ENCODE measurements at places on chromosomes 16 and 17.

DNA sequence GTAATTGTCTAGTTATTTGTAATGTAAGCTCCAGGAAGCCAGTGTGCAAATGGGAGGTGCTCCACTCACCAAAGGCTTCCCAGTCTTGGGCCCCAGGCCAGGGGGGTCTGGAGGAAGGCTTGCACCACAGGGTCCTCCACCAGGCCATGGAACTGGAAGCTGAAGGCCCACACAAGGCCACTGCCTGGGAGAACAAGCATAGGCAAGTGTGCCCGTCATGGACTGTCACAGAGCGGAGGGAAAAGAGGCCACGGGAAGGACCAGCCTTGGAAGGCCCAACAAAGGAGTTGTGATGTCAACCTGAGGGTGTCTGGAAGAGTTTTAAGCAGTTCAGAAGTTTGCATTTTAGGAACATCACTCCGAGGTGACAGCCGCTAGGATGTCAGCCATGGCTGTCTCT lies 3.0 kb upstream of the SRRM2 start:
- H3K27me3 ChIP-seq, result no peaks in the 10 kb centered on the region
- no peaks in the 10 kb centered on the region for H3K4me1 ChIP-seq
- no peak for DNase-seq
- no peak overlapping the region for H3K4me3 ChIP-seq
- no peaks in the 10 kb centered on the region for H3K36me3 ChIP-seq

GRCh38 chr16:48607056-48607825 lies 2.7 kb downstream of the N4BP1 start:
- H3K4me3 ChIP-seq, result no peak overlapping the region
- H3K4me1 ChIP-seq, result peaks cover 6% of the 10 kb centered on the region
- no peak for DNase-seq
- H3K27me3 ChIP-seq, result no peaks in the 10 kb centered on the region
- H3K27ac ChIP-seq, result no peak overlapping the region
- H3K36me3 ChIP-seq, result no peaks in the 10 kb centered on the region

- H3K27ac ChIP-seq, result no peak overlapping the region
- DNase-seq, result no peak
- no peak overlapping the region for H3K4me3 ChIP-seq
- H3K4me1 ChIP-seq, result peaks cover 4% of the 10 kb centered on the region
These were observed 2.0 kb upstream of the ALDH3A1 start for GRCh38 chr17:19750020-19750572.

GRCh38 chr16:67530013-67530939 lies 1.6 kb downstream of the RIPOR1 start:
- H3K36me3 ChIP-seq, result no peaks in the 10 kb centered on the region
- H3K27ac ChIP-seq, result no peak overlapping the region
- peaks cover 60% of the 10 kb centered on the region for H3K27me3 ChIP-seq

GRCh38 chr16:27052007-27052406 lies 14.7 kb upstream of the C16orf82 start:
- H3K4me3 ChIP-seq, result no peak overlapping the region
- H3K36me3 ChIP-seq, result no peaks in the 10 kb centered on the region
- DNase-seq, result no peak
- H3K27me3 ChIP-seq, result no peaks in the 10 kb centered on the region

DNA sequence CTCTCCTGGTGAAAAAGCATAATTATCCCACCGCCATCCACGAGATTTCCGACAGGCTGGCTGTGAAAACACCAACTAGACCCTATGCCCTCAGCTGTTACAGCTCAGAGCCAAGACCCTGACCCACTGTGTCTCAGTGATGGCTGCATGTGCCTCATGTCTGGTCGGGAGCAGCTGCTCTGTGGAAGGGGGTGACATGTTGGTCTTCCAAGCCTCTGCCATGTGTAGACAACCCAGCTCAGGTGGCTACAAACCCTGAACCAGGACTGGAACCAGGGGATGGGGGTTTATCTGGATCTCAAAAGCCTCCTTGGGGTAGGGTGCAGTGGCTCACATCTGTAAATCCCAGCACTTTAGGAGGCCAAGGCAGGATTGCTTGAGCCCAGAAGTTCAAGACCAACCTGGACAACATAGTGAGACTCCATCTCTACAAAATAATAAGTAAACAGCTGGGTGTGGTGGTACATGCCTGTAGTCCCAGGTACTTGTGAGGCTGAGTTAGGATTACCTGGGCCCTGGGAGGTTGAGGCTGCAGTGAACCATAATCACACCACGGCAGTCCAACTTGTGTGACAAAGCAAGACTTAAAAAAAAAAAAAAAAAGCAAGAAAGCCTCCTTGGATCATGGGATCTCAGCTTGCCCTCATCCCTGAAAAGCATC lies 220.3 kb downstream of the CPPED1 start:
- DNase-seq, result no peak
- H3K36me3 ChIP-seq, result no peaks in the 10 kb centered on the region
- no peaks in the 10 kb centered on the region for H3K27me3 ChIP-seq
- no peak overlapping the region for H3K27ac ChIP-seq
- no peaks in the 10 kb centered on the region for H3K4me1 ChIP-seq

GRCh38 chr17:68437979-68438822 lies 19.1 kb downstream of the WIPI1 start:
- no peak overlapping the region for H3K27ac ChIP-seq
- H3K4me3 ChIP-seq, result no peak overlapping the region
- H3K27me3 ChIP-seq, result no peaks in the 10 kb centered on the region
- H3K36me3 ChIP-seq, result no peaks in the 10 kb centered on the region
- no peaks in the 10 kb centered on the region for H3K4me1 ChIP-seq

DNA sequence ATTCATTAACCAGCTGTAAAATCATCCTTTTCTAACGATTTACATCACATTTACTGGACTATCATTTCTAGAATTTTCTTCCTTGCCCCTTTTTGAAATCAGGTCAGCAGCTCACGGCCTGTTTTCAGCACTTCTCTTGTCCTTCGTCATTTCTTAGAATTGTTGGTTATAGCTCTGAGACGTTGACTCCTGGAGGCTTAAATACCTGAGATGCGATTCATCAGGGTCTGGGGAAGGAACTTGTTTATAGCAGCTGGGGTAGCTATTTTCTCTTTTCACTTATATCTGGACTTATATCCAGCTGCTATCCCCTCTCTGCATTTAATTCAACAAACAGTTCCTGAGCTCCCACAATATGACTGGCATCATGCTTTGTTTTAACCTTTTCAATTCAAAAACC lies 338.7 kb upstream of the TNRC6C start:
- H3K4me3 ChIP-seq, result no peak overlapping the region
- no peaks in the 10 kb centered on the region for H3K27me3 ChIP-seq
- H3K36me3 ChIP-seq, result no peaks in the 10 kb centered on the region
- no peak overlapping the region for H3K27ac ChIP-seq

DNA sequence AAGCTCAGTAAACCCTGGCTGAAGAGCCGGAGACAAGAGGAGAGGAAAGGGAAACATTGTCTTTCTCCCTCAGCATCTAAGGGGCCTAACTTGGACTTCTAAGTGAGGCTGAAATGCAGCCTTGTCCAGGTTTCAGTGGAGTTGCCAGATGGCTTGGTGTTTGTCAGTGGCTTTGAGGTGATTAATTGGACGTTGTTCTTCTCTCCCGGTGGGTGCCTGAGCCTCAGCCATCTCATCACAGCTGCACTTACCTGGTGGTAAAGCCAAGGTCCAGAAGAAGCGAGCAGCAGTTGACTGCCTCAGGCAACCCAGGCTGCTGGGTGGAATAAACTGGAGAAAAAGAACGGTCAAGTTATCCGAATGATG lies 202.2 kb upstream of the NLRP1 start:
- no peaks in the 10 kb centered on the region for H3K36me3 ChIP-seq
- no peaks in the 10 kb centered on the region for H3K27me3 ChIP-seq
- DNase-seq, result no peak
- H3K27ac ChIP-seq, result no peak overlapping the region

- H3K27ac ChIP-seq, result no peak overlapping the region
- no peak for DNase-seq
- no peaks in the 10 kb centered on the region for H3K4me1 ChIP-seq
- H3K36me3 ChIP-seq, result no peaks in the 10 kb centered on the region
- H3K4me3 ChIP-seq, result no peak overlapping the region
- no peaks in the 10 kb centered on the region for H3K27me3 ChIP-seq
These were observed 1.4 kb downstream of the LPCAT2 start for GRCh38 chr16:55510185-55510805.

DNA sequence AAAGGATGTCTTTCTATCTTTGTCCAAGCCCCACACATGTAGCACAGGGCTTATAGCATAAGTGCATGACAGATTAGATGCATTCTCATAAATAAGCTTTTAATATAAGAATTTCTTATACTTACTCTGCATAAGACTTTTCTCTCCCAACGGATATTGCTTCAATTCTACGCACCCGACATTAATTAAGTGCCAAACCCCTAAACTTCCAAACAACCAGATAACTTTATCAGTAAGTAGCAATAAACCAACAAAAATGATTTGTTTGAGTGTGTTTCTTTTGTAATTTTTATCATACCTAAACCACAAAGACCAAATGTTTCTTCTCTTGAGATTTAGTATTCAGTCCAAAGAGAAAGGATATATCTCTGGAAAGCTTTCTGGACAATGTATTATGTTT lies 391.5 kb downstream of the CDH8 start:
- H3K36me3 ChIP-seq, result no peaks in the 10 kb centered on the region
- no peaks in the 10 kb centered on the region for H3K27me3 ChIP-seq
- H3K4me3 ChIP-seq, result no peak overlapping the region
- no peak overlapping the region for H3K27ac ChIP-seq

- H3K27me3 ChIP-seq, result peaks cover 7% of the 10 kb centered on the region
- H3K27ac ChIP-seq, result no peak overlapping the region
- no peaks in the 10 kb centered on the region for H3K4me1 ChIP-seq
- H3K4me3 ChIP-seq, result no peak overlapping the region
These were observed 11.5 kb downstream of the EPOP start for GRCh38 chr17:38663125-38663751.

- no peak for DNase-seq
- H3K27ac ChIP-seq, result no peak overlapping the region
- H3K4me3 ChIP-seq, result no peak overlapping the region
- H3K4me1 ChIP-seq, result peaks cover 1% of the 10 kb centered on the region
These were observed 1.2 kb upstream of the BLTP2 start for GRCh38 chr17:28646039-28646754.

- H3K4me3 ChIP-seq, result peak overlapping the region; percentile 98
- no peaks in the 10 kb centered on the region for H3K27me3 ChIP-seq
- H3K36me3 ChIP-seq, result no peaks in the 10 kb centered on the region
These were observed 504 bp downstream of the ERBB2 start for GRCh38 chr17:39700148-39700987.

DNA sequence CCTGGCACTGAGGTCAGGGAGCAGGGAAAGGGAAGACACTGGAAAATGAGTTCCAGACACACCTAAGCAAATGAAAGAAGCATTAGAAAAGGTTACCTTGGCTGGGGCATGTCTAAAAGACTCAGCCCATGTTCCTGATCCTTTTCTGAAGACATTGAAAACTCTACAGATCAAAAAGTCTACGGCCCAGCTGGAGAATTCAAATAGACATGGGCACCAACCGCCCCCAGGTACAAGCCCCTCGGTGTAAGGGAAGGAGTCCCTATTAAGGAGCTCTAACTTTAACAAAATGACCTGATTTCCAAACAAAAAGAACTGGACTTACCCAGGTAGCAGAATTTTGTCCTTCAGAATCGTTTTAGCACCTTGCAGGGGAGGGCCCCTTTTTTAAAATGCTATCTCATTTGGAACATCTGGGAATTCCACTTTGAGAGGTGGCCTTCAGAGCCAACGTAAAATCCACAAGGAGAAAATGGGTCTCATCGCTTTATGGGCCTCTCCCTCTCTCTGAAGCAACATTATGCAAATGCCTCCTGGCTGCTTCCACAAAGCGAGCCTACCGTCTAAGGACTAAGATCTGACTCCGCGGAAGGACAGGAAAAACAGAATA lies 43.6 kb upstream of the RBFOX3 start:
- DNase-seq, result no peak
- no peak overlapping the region for H3K27ac ChIP-seq
- no peaks in the 10 kb centered on the region for H3K27me3 ChIP-seq

DNA sequence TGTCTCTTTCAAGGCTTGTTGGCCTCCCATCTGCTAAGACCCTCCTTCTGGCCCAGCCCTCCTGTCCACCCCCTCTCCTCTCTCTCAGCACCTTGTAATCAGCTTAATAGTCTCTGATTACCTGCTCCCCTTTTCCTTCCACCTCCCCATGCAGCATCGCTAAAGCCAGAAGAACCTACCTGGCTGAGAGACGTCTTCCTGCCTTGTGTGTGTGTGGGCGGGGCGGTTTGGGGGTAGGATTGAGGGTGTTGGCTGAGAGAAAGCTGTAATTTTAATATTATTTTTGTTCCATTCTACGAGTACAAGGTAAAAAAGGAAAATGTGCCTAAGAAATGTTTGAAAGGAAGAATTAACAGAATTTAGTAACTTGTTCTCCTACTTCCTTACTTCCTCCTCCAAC lies 3.4 kb downstream of the DNAH9 start:
- no peak overlapping the region for H3K27ac ChIP-seq
- no peak for DNase-seq
- H3K36me3 ChIP-seq, result no peaks in the 10 kb centered on the region
- no peaks in the 10 kb centered on the region for H3K4me1 ChIP-seq

GRCh38 chr16:12245921-12246720 lies 269.6 kb downstream of the SNX29 start:
- H3K27me3 ChIP-seq, result no peaks in the 10 kb centered on the region
- no peak for DNase-seq
- no peak overlapping the region for H3K27ac ChIP-seq

- no peak overlapping the region for H3K27ac ChIP-seq
- no peaks in the 10 kb centered on the region for H3K36me3 ChIP-seq
- H3K4me1 ChIP-seq, result peaks cover 3% of the 10 kb centered on the region
- H3K4me3 ChIP-seq, result no peak overlapping the region
- no peak for DNase-seq
These were observed 25.5 kb upstream of the AXIN2 start for GRCh38 chr17:65586899-65587298.

GRCh38 chr16:14566599-14566998 lies 63.5 kb downstream of the PARN start:
- H3K27ac ChIP-seq, result no peak overlapping the region
- H3K27me3 ChIP-seq, result no peaks in the 10 kb centered on the region
- no peaks in the 10 kb centered on the region for H3K36me3 ChIP-seq
- DNase-seq, result no peak
- peaks cover 1% of the 10 kb centered on the region for H3K4me1 ChIP-seq

- peaks cover 3% of the 10 kb centered on the region for H3K4me1 ChIP-seq
- H3K36me3 ChIP-seq, result peaks cover 30% of the 10 kb centered on the region
- DNase-seq, result no peak
- H3K27me3 ChIP-seq, result no peaks in the 10 kb centered on the region
- no peak overlapping the region for H3K27ac ChIP-seq
- H3K4me3 ChIP-seq, result peak overlapping the region; percentile 34
These were observed 872 bp downstream of the ELMO3 start for GRCh38 chr16:67199808-67200198.

GRCh38 chr16:53518550-53519416 lies 15.8 kb upstream of the AKTIP start:
- no peak overlapping the region for H3K27ac ChIP-seq
- no peaks in the 10 kb centered on the region for H3K4me1 ChIP-seq
- H3K36me3 ChIP-seq, result no peaks in the 10 kb centered on the region
- H3K4me3 ChIP-seq, result no peak overlapping the region
- no peak for DNase-seq
- no peaks in the 10 kb centered on the region for H3K27me3 ChIP-seq

Data from iPS DF 6.9 (cell line).